ENCODE measurements at places on chromosomes 11 and 22.

DNA sequence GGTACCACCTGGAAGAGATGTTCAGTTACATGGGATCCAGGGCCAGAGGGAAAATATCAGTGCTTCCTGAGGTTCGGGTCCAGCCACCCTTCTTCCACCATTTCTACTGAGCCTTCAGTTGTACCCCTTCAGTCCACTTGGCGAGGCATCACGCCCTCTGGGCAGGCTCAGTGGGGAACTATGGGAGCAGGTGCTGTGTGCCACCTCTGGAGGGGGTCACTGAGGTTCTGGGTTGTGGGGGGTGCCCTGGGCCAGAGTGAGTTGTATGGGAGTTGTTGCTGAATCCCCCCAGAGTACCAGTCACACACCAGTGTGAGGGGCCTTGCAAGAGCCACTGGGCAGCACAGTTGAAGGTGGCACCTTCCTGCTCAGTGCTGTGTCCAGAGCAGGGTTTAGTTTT, 2.7 kb upstream of the SREBF2 start:
- DNase-seq = no peak

- no peak for DNase-seq
Measured at GRCh38 chr22:36913427-36914389, at the start of gene CSF2RB. Gene CSF2RB (plus strand): TSS chr22:36913628. CDS start chr22:36922208, 8,580 bp downstream.

DNA sequence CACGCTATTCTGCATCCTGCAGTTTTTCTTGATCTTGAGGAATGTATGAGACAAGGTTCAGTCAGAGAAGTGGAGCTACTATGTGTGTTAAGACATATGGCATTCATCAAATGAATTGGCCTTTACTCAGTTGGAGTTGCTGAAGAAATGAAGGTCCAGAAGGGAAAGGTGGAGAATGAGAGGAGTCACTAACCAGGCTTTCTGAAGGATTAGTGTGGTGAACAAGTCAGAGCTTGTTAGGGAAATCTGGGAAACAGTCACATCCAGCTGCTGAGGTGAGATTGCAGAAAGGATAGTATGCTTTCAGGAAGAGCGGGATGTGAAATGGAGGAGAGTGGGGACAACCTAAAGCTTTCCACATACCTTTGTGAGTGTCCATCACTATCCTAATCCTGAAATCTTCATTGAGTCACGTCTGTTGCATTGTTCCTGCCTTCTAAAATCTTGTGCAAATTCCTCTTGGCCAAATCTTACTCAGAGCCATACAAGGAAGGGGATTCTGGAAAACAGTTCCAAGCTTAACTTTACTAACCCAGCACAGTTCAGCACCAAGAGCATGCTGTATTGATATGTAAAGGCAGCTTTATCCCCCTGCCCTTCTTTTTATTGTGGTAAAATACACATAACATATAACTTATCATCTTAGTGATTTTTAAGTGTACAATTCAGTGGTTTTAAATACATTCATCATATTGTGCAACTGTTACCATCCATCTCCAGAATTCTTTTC, 11.4 kb upstream of the PITPNB start:
- no peak for DNase-seq

DNA sequence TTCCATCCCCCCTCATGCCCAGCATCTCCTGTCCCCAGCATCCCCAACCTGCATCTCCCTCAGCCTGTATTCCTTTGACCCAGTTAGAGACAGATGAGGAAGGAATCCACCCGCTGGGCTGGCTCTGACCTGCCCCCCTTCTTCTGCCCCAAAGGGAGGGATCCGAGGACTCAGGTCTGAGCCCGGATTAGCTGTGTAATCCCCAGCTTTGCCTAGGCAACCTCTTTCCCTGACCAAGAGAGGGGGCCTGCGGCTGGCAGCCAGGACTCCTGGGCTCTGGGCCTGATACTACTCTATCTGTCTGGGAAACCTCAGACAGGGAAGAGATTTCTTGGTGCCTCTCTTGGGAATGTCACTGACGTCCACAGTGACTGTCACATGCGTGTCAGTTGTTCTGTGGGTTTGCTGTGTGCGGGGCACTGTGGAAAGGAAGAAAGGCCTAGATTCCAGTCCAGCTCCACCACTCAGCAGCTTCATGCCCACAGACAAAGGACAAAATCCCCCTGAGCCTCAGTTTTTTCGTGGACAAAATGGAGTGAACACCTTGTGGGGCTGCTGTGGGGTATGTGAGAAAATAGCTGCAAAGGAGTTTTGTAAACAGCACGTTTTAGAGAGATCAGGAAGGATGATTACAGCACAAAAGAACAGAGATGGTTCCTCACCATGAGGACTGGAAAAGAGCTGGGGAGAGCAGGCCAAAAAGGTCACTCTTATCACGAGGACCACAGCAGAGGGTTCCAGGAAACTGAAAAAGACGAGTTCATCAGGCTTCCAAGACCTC, 1.3 kb upstream of the NDUFV1 start:
- no peak for DNase-seq

DNA sequence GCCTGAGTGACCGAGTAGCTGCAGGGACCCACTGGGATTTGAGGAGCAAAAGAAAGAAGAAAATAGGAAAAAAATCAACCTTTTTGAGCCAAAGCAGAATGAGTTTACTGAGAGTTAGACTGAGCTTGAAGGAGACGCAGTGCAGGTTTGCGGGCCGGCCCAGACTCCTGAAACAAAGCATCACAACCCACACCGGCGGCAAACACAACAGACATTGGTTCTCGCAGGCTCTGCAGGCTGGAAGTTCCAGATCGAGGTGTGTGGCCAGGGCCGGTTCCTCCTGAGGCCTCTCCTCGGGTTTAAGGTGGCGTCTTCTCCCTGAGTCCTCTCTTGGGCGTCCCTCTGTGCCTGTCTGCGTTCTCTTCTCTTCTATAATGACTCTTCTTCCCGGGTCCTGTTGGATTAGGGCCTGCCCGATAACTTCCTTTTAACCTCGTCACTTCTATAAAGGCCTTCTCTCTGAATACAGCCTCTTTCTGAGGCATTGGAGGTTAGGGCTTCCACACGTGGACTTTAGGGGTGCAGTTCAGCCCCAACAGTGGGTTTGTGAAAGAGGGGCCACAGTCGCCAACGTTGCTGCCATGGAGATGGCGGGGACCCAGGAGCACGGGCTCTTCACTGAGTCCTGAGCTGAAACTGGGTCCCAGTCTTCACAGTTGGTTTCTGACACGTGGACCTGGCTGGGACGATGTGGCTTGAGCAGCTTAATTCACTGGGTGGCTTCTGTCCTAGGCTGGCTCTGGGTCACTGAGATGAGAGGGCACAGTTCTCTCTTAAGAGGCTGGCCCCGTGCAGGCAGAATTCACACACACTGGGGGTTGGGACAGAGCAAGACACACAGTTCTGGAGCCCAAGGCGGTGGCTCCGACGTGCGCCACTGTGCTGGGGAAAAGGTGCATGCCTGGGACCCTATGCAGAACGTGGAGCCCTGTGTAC, 1047.7 kb downstream of the BRD1 start:
- no peak for DNase-seq

DNA sequence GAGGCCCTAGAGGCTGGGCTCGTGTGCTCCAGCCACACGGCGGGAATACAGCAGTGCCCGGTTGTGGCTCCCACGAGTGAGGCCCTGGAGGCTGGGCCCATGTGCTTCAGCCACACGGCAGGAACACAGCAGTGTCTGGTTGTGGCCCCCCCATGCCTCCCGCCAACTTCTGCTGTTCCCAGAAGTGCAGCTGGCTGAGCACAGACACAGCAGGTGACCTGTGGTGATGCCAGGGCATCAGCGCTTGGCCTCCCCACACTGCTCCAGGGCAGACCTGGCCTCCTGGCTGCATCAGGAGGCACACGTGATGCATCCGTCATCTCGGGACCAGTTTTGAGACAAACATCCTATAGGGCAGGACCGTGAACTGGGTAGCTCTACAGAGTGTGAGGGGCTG, 110.3 kb downstream of the KCNQ1OT1 start:
- no peak for DNase-seq

GRCh38 chr11:115420505-115420904, 83.7 kb downstream of the CADM1 start:
- no peak for DNase-seq

GRCh38 chr11:2537896-2538724, 93.3 kb downstream of the KCNQ1 start:
- DNase-seq = no peak

- no peak for DNase-seq
Measured at GRCh38 chr11:5285703-5286340, 15.9 kb downstream of the OR51B4 start.
